ENCODE measurements at places on chromosomes 3 and 15. TPM values are rescaled to one million over a fixed set of nuclear protein-coding genes. Genes with fewer than 3 reads are reported as not detected.

MAPKBP1 gene
- total RNA-seq = 39.8 TPM

- no peaks in the 10 kb centered on the region for H3K4me1 ChIP-seq
- H3K27ac ChIP-seq = no peak overlapping the region
- no peak overlapping the region for H3K4me3 ChIP-seq
- no peak for DNase-seq
- H3K27me3 ChIP-seq = peaks cover 8% of the 10 kb centered on the region
- peaks cover 7% of the 10 kb centered on the region for H3K36me3 ChIP-seq
These were observed 60.7 kb downstream of the TIMP4 start for GRCh38 chr3:12097971-12098370.

- H3K27me3 ChIP-seq = no peaks in the 10 kb centered on the region
- peaks cover 29% of the 10 kb centered on the region for H3K4me1 ChIP-seq
- no peak for DNase-seq
- H3K36me3 ChIP-seq = peaks cover 19% of the 10 kb centered on the region
These were observed 16.9 kb downstream of the STIMATE start for GRCh38 chr3:52880474-52880873.

PPARG gene
- not detected for total RNA-seq

- no peak for DNase-seq
- no peak overlapping the region for H3K27ac ChIP-seq
- H3K27me3 ChIP-seq = peaks cover 17% of the 10 kb centered on the region
- H3K36me3 ChIP-seq = peaks cover 12% of the 10 kb centered on the region
- H3K4me3 ChIP-seq = no peak overlapping the region
These were observed 30.7 kb upstream of the KY start for GRCh38 chr3:134681522-134681900.

DNA sequence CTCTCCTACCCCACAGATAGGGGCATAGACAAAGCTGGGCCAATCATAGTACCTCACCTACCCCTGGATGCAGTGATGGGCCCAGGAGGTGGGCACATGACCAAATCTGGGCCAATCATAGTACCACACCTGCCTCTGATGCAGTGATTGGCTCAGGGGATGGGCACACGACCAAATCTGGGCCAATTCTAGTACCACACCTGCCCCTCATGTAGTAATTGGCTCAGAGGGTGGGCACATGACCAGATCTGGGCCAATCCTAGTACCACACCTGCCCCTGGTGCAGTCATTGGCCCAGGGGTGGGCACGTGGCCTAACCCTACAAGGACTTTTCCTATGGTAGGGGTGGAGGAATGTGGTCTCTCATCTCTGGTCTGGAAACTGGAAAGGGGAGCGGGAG is 56.9 kb upstream of the MEF2A start:
- H3K27ac ChIP-seq = no peak overlapping the region
- no peak overlapping the region for H3K4me3 ChIP-seq
- no peak for DNase-seq
- H3K4me1 ChIP-seq = peaks cover 81% of the 10 kb centered on the region
- no peaks in the 10 kb centered on the region for H3K36me3 ChIP-seq

- H3K27ac ChIP-seq = no peak overlapping the region
- peaks cover 72% of the 10 kb centered on the region for H3K4me1 ChIP-seq
- peaks cover 61% of the 10 kb centered on the region for H3K36me3 ChIP-seq
- no peaks in the 10 kb centered on the region for H3K27me3 ChIP-seq
These were observed 8.5 kb downstream of the CSRNP1 start for GRCh38 chr3:39144748-39145380.

DNA sequence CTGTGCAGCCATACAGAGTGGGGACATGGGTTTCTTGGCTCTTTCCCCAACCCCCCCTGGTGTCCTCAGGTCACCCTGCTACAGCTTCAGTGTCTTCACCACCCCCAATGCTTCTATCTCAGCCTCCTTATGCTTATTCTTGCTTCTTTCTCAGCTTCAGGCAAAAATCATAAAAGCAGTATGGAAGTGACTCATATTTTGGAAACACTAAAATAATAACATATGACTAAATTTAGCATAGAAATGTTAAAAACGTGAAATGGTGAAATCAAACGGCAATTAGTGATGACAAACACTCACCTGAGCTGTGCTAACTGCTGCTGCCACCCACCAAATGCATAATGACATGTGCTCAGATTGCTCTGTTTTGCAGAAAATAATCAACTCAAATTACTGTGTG is 475.2 kb upstream of the EPHA3 start:
- no peak overlapping the region for H3K4me3 ChIP-seq
- no peak for DNase-seq
- no peaks in the 10 kb centered on the region for H3K27me3 ChIP-seq
- H3K4me1 ChIP-seq = no peaks in the 10 kb centered on the region
- no peak overlapping the region for H3K27ac ChIP-seq
- H3K36me3 ChIP-seq = no peaks in the 10 kb centered on the region
